ENCODE measurements at places on chromosomes 3 and 15. TPM values are rescaled to one million over a fixed set of nuclear protein-coding genes. Genes with fewer than 3 reads are reported as not detected.

Gene NXPE3
- 1.8 TPM for total RNA-seq

Gene XXYLT1
- total RNA-seq = 12.7 TPM

Gene BCHE
- total RNA-seq = 0.28 TPM

Gene HTR3E
- total RNA-seq = not detected

Gene SMCO1
- total RNA-seq = not detected

Gene KNG1
- total RNA-seq = not detected

Gene GPR160
- 1.4 TPM for total RNA-seq

Gene MYO5C
- total RNA-seq = 19.7 TPM

Gene CMTM6
- total RNA-seq = 28.0 TPM

Gene ATP8B4
- 0.56 TPM for total RNA-seq

Gene FYCO1
- 18.5 TPM for total RNA-seq

Gene SIDT1
- total RNA-seq = 1.5 TPM

Gene ALDH1L1
- 4.5 TPM for total RNA-seq
